Activated CD4-positive, alpha-beta memory T cell treated with anti-CD3 and anti-CD28 coated beads for 36 hours (primary cell): ENCODE measurements at places on chromosomes 16 and 17.

- DNase-seq, result no peak
- H3K4me1 ChIP-seq, result peaks cover 7% of the 10 kb centered on the region
- H3K36me3 ChIP-seq, result no peaks in the 10 kb centered on the region
Measured at GRCh38 chr17:73798111-73798748, 154.0 kb upstream of the SDK2 start.

GRCh38 chr16:46914556-46915201 is 30.5 kb downstream of the GPT2 start:
- peaks cover 22% of the 10 kb centered on the region for H3K36me3 ChIP-seq
- no peak overlapping the region for H3K4me3 ChIP-seq
- H3K27me3 ChIP-seq, result no peaks in the 10 kb centered on the region
- no peak for DNase-seq
- H3K4me1 ChIP-seq, result peaks cover 15% of the 10 kb centered on the region

- no peaks in the 10 kb centered on the region for H3K4me1 ChIP-seq
- H3K36me3 ChIP-seq, result no peaks in the 10 kb centered on the region
- no peak overlapping the region for H3K4me3 ChIP-seq
- no peaks in the 10 kb centered on the region for H3K27me3 ChIP-seq
- no peak for DNase-seq
Measured at GRCh38 chr17:265718-266117, 84.3 kb upstream of the DOC2B start.

GRCh38 chr17:54124456-54124855 is 301.7 kb downstream of the KIF2B start:
- DNase-seq, result no peak
- no peaks in the 10 kb centered on the region for H3K4me1 ChIP-seq
- no peak overlapping the region for H3K27ac ChIP-seq
- no peaks in the 10 kb centered on the region for H3K27me3 ChIP-seq
- H3K4me3 ChIP-seq, result no peak overlapping the region

DNA sequence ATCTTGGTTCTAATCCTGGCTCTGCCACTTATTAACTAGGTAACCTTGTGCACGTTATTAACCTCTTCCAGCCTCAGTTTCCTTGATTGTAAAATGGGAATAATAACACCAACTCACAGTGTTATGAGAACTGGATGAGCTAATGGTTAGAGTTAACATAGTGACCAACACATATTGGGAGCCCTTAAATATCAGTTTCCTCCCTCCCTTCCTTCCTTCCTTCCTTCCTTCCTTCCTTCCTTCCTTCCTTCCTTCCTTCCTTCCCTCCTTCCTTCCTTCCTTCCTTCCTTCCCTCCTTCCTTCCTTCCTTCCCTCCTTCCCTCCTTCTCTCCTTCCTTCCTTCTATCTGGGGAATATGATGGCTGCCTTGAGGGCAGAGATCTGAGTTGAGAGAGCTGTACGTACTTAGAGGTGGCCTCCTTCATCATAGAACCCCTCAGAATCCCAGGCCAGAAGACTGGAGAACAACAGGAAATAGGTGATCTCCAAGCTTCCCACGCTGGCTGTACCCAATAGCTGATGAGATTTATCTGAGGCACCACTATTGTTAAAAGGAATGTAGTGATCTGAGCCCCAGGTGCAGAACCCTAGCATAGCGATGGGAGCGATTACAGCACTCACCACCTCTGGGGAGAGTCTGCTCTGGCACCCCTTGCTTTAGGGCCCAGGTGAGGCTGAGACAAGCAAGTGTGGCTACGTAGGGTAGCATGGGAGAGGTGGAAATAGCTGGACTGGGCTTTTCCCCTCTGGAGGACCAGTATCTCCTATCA is 26.2 kb downstream of the CCR7 start:
- peak overlapping the region; percentile 61 for H3K27ac ChIP-seq
- no peak for DNase-seq
- no peak overlapping the region for H3K4me3 ChIP-seq
- no peaks in the 10 kb centered on the region for H3K27me3 ChIP-seq
- H3K4me1 ChIP-seq, result peaks cover 79% of the 10 kb centered on the region

GRCh38 chr16:85555719-85556455 is 57.2 kb upstream of the GSE1 start:
- peak; percentile 43 for DNase-seq
- H3K36me3 ChIP-seq, result peaks cover 2% of the 10 kb centered on the region
- H3K4me1 ChIP-seq, result peaks cover 35% of the 10 kb centered on the region
- H3K27ac ChIP-seq, result peak overlapping the region; percentile 95
- H3K4me3 ChIP-seq, result peak overlapping the region; percentile 90
- no peaks in the 10 kb centered on the region for H3K27me3 ChIP-seq

GRCh38 chr16:28883221-28883996 is 5.1 kb downstream of the ATP2A1 start:
- no peak overlapping the region for H3K4me3 ChIP-seq
- H3K27me3 ChIP-seq, result peaks cover 7% of the 10 kb centered on the region
- H3K27ac ChIP-seq, result no peak overlapping the region

DNA sequence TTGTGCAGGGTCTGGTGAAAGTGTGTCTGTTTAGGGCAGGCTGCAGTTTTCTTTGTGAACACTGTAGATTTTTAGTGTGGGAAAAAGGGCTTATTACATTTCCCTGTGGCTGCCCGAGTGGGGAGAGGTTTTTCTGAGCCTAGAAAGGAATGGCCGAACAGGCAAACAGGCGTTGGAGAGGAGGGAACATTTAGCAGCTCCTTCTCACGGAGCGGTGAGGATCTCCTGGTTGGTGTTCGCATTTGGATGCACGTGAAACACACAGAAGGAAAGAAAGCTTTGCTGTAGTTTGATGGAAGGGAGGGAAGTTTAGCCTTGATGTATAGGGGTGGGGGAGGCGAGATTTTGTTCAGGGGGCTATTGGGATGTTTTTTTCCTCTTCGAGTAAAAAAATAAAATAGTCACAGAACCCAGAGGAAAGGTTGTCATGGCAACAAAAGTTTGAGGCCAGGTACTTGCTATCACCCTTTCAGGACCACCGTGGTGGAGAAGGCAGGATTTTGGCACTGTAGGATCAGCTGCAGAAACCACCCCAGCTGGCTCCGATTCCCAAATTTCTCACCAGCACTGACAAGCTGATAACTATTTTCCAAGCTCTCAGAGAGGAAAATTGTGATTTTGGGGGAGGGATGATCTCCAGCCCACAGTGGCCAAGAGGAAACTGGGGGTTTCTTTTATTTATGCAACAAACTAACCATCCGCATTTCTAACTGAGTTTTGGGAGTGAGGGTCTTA is 3.5 kb downstream of the GSG1L start:
- DNase-seq, result no peak
- peaks cover 47% of the 10 kb centered on the region for H3K27me3 ChIP-seq
- H3K4me3 ChIP-seq, result no peak overlapping the region
- H3K36me3 ChIP-seq, result no peaks in the 10 kb centered on the region
- peaks cover 6% of the 10 kb centered on the region for H3K4me1 ChIP-seq
- H3K27ac ChIP-seq, result no peak overlapping the region

GRCh38 chr16:83813823-83814658 is 6.3 kb downstream of the HSBP1 start:
- H3K27ac ChIP-seq, result no peak overlapping the region
- DNase-seq, result no peak
- no peak overlapping the region for H3K4me3 ChIP-seq

- no peak overlapping the region for H3K4me3 ChIP-seq
- no peak for DNase-seq
- H3K4me1 ChIP-seq, result peaks cover 4% of the 10 kb centered on the region
- H3K36me3 ChIP-seq, result no peaks in the 10 kb centered on the region
- peaks cover 2% of the 10 kb centered on the region for H3K27me3 ChIP-seq
Measured at GRCh38 chr17:3773966-3774365, 27.0 kb downstream of the ITGAE start.

GRCh38 chr16:2835638-2836493 is 5.8 kb downstream of the ZG16B start:
- H3K4me1 ChIP-seq, result peaks cover 18% of the 10 kb centered on the region
- no peak overlapping the region for H3K27ac ChIP-seq
- no peak overlapping the region for H3K4me3 ChIP-seq
- peaks cover 14% of the 10 kb centered on the region for H3K27me3 ChIP-seq

DNA sequence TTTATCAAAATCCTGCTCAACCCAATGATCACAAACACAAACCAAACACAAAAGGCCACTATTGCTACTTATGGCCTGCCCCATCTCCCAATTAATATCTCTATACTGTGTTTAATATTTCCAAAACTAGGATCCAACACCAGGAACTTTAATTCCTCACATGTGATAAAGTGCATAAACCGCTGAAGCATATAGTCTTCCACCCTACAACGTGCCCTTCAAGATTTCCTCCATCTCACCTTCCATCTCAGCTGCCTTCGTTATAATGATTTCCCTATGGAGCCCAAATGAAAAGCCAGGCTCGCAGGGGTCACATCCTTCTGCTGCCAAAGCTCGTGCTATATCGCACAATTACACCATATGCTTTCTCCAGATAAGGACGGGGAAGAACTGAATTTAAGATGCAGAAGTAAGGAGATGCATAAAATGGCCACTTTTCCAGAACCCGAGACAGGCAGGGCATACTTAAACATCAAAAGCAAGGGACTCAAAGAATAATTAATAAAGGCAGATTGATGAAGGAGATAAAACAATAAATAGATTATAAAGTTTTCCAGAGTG is 1.8 kb downstream of the MYH10 start:
- no peak for DNase-seq
- peaks cover 36% of the 10 kb centered on the region for H3K27me3 ChIP-seq
- peaks cover 7% of the 10 kb centered on the region for H3K4me1 ChIP-seq
- H3K27ac ChIP-seq, result no peak overlapping the region

- no peaks in the 10 kb centered on the region for H3K4me1 ChIP-seq
- H3K36me3 ChIP-seq, result no peaks in the 10 kb centered on the region
- H3K4me3 ChIP-seq, result no peak overlapping the region
- H3K27ac ChIP-seq, result no peak overlapping the region
Measured at GRCh38 chr17:13647543-13648021, 45.9 kb upstream of the HS3ST3A1 start.

GRCh38 chr17:80290156-80290555 is 29.5 kb downstream of the RNF213 start:
- H3K4me3 ChIP-seq, result no peak overlapping the region
- H3K27me3 ChIP-seq, result no peaks in the 10 kb centered on the region
- peaks cover 2% of the 10 kb centered on the region for H3K4me1 ChIP-seq

- H3K36me3 ChIP-seq, result peaks cover 10% of the 10 kb centered on the region
- peak overlapping the region; percentile 86 for H3K4me3 ChIP-seq
- peak overlapping the region; percentile 74 for H3K27ac ChIP-seq
Measured at GRCh38 chr16:67661101-67661761, 471 bp downstream of the PARD6A start.

GRCh38 chr16:79276501-79276900 is 324.0 kb downstream of the MAF start:
- H3K27me3 ChIP-seq, result peaks cover 5% of the 10 kb centered on the region
- no peaks in the 10 kb centered on the region for H3K36me3 ChIP-seq
- H3K4me3 ChIP-seq, result no peak overlapping the region
- no peak for DNase-seq
- peak overlapping the region; percentile 2 for H3K27ac ChIP-seq

GRCh38 chr17:27354491-27355081 is 60.7 kb downstream of the WSB1 start:
- peak overlapping the region; percentile 78 for H3K4me3 ChIP-seq
- H3K4me1 ChIP-seq, result peaks cover 19% of the 10 kb centered on the region
- no peak overlapping the region for H3K27ac ChIP-seq
- H3K27me3 ChIP-seq, result no peaks in the 10 kb centered on the region

DNA sequence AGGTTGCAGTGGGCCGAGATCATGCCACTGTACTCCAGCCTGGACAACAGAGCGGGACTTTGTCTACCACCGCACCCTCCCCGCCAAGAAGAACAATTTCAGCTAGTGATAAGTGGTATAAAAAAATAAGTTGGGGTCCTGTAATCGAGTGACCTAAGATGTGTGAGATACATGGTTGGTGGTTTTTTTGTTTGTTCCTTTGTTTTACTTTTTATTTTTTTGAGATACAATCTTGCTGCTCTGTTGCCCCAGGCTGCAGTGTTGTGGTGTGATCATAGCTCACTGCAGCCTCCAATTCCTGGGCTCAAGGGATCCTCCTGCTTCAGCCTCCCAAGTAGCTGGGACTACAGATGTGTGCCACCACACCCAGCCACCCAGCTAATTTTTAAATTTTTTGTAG is 58.7 kb downstream of the PITPNC1 start:
- no peak overlapping the region for H3K4me3 ChIP-seq
- peaks cover 80% of the 10 kb centered on the region for H3K4me1 ChIP-seq
- H3K36me3 ChIP-seq, result peaks cover 5% of the 10 kb centered on the region
- no peak for DNase-seq
- peak overlapping the region; percentile 89 for H3K27ac ChIP-seq

DNA sequence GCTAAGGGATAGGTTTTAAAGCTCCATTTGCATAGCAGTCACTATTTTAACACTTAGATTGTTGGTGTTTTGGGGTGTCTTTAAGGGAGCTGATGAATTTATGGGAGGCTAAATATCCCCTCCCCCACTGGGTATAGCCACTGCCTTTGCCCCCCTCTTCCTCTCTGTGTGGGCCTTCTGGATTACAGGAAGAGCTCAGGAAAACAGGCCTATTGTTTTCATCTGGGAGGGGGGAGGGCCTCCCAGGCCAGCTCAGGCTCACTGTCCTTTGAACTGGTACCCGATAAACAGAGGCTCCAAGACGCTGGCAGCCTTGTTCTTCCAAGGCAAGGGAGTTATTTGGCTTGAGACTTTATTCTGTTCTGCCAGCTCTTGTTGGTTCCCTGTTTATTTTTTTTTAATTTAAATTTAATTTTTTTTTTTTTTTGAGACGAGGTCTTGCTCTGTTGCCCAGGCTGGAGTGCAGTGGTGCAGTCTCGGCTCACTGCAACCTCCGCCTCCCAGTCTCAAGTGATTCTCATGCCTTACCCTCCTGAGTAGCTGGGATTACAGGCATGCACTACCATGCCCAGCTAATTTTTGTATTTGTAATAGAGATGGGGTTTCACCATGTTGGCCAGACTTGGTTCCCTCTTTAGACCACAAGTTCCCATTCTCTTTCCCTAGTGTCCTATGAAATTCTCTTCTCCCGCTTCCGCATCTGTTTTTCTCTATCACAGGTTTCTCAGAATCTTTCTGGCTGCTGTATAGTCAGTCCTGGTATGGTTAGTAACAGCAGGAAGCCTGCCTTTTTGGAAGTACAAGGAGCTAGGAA is 25.1 kb downstream of the MINK1 start:
- H3K27me3 ChIP-seq, result no peaks in the 10 kb centered on the region
- DNase-seq, result no peak
- H3K27ac ChIP-seq, result no peak overlapping the region
- peaks cover 5% of the 10 kb centered on the region for H3K36me3 ChIP-seq

GRCh38 chr16:80372341-80372740 is 168.5 kb upstream of the DYNLRB2 start:
- H3K4me3 ChIP-seq, result no peak overlapping the region
- H3K4me1 ChIP-seq, result no peaks in the 10 kb centered on the region
- no peaks in the 10 kb centered on the region for H3K27me3 ChIP-seq
- H3K36me3 ChIP-seq, result peaks cover 1% of the 10 kb centered on the region
- H3K27ac ChIP-seq, result no peak overlapping the region

- DNase-seq, result no peak
- no peak overlapping the region for H3K27ac ChIP-seq
- no peaks in the 10 kb centered on the region for H3K27me3 ChIP-seq
- no peak overlapping the region for H3K4me3 ChIP-seq
- peaks cover 33% of the 10 kb centered on the region for H3K36me3 ChIP-seq
Measured at GRCh38 chr16:47230296-47230695, 86.6 kb upstream of the NETO2 start.

- no peak overlapping the region for H3K4me3 ChIP-seq
- no peak for DNase-seq
- no peak overlapping the region for H3K27ac ChIP-seq
- no peaks in the 10 kb centered on the region for H3K4me1 ChIP-seq
Measured at GRCh38 chr17:15291674-15292361, 26.7 kb upstream of the PMP22 start.
